Foreskin fibroblast (primary cell): ENCODE measurements at places on chromosomes 13 and 19.

- no peak for DNase-seq
Observed at GRCh38 chr19:1000591-1001537, 645 bp downstream of the GRIN3B start.

DNA sequence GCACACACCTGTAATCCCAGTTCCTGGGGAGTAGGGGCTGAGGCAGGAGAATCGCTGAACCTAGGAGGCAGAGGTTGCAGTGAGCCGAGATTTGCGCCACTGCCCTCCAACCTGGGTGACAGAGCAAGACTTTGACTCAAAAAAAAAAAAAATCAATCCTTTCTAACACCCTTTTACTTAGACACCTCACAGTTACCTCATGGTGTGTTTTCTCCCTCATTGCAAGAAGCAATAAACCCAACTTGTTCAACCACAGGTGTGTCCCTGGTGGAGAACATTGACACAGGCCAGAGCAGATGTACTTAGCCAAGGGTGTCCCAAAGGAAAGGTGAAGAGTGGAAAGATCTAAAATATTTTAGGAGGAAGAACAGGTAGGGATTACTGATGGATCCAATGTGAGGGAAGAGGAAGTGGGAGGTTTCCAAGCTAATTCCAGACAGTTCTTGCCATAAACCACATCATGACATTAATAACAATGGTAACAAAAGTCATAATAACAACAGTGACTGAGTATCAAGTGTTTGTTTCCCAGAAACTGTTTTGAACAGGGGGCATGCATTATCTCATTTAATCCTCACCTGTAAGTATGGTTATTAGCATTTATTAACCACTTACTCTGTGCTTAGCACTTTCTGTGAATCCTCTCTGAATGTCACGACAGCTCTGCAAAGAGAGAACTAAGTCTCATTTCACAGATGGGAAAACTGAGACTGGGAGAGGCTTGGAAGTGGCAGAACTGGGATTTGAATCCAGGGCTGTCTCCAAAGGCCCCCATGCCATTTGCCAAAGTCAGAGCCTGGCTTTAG lies 3.1 kb upstream of the LYPD3 start:
- no peak for DNase-seq

DNA sequence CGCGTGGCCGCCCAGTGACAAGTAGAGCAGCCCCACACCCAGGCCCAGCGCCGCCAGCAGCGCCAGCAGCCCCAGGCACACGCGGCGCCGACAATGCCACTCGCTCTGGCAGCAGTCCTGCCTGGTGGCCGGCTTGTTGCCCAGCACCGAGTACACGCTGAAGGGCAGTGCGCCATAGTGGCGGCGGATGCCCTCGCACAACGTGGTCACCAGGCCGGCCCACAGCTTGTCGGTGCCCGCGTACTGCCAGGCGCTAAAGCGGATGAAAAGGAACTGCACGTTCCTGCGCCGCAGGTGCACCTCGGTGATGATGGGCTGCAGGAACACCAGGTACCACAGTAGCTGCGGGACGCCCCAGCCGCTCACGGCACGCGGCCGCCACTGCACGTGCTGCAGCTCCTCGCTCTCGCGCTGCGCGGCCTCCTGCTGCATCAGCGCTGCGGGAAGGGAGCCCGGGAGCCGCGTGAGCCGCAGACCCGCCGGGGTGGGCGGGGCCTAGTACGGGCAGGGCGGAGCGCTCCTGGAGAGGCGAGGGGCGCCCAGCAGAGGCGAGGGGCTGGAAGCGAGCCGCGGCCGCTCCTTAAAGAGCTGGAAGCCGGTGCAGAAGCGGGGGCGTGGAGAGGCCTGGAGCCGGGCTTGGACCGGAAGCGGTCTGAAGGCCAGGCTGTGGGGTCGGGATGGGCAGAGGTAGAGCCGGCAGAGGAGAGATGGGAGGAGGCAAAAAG lies 7.3 kb downstream of the NKPD1 start:
- peak; percentile 73 for DNase-seq

DNA sequence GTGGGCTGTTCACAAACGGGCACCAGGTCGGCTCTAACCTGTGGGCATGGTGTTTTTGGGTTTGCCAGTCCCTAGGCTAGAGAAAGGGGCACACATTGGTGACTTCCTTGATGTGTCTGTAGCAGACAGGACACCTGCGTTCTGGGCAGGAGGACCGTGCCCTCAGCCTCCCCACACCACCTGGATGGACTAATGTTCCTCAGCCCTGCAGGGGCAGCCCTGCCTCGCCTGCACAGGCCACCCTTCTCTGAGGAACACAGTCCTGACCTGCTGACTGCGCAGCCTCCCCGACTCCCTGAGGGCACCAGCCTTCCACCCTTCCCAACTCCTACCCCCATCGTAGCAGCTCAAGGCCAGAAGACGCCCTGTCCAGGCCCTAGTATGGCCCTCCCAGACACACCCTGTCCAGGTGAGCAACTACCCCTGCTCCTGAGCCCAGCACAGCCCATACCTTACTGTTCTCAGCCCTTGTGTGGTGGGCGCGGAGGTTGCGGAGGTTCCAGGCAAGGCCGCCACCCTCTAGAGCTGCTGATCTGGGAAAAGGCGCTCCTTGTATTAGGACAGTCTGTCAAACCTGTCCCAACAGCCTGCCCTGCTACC lies 55.7 kb downstream of the GGACT start:
- no peak for DNase-seq

- DNase-seq, result no peak
Observed at GRCh38 chr19:16191216-16191908, 6.2 kb downstream of the FAM32A start.

- DNase-seq, result no peak
Observed at GRCh38 chr13:27053210-27053884, 118.3 kb downstream of the USP12 start.

DNA sequence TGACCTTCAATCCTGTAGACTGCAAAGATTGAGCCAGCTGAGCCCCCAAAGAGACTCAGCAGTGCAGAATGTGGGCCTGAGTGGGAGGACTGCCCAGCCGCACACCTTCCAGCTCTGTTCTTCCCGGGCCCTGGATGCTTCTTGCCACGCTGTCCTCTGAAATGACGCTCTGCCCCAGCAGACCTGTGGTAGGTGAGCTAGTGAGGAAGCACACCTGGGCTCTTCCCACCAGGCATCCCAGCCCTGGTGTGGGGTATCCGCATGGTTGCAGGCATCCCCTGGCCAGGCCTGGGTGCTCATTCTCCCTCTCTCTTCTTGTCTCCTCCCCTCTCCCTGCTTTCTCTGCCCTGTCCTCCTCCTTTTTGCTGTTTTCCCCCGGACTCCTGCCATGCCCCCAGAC lies 9.8 kb upstream of the MZF1 start:
- no peak for DNase-seq

DNA sequence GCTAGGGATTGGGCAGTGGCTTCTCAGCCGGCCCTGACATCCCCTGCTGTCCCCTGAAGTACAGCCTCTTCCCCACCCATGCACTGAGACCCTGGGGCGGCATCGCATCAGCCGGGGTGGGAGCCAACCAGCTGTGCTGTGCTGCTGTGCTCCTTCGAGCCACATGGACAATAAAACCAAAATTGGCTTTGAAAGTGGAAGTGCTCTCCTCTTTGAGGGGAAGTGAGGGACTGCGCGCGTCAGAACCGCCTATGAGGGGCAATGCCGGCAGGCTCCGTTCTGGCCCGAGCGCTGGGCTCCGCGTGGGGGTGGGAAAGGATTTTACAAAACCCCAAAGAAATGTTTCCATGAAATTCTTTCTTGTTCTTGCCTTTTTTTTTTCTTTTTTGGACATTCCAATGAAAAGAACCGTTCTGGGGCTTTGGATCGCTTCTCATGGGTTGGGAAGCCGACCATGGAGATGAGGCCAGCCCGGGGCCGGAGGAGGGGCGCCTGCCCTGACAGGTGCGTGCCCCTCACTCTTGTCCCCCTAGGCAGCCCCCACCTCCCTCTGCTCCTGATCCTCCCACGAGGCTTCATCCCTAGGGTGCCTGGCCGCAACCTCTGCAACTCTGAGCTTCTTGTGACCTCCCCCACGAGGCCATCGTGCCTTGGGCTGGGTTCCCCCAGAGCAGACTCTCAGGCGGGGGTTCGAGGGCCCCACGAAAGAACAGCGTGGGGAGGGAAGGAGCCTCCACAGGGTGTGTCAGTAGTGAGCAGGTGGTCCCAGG lies 22.6 kb downstream of the KLHL26 start:
- peak; percentile 47 for DNase-seq
